Eye (tissue), 1 donor: ENCODE measurements at places on chromosomes 5 and 9.
A peak's percentile ranks its signal among the peaks of the same experiment; 100 is the strongest.

DNA sequence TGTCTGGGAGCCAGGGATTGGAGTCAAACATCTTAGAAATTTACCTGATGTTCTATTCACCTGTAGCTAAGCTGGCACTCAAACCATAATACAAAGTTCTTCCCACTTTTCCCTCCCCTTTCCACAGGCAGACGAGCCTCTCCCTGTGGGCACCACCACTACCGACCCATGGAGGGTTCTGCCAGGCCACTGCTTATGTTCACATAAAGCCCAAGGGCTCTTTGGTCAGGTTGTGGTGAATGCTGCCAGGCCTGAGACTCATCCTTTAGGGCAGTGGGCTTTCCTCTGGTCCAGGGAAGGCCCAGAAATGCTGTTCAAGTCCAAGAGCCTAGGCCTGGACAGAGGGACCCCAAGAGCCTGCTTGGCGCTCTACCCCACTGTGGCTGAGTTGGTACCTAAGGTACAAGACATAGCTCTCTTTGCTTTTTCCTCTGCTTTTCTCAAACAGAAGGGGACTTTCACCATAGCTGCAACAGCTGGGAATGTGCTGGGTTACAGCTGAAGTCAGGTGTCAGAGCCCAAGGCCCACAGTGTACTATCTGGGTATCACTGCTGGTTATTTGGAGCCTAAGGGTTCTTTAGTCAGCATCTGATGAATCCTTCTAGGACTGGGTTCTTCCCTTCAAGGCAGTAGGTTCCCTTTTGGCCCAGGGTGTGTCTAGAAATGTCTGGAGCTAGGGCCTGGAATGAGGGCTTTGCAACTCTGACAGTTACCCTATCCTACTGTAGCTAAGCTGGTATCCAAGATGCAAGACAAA lies 620.1 kb downstream of the TLE1 start:
- DNase-seq: no peak

- DNase-seq: no peak
These were observed 110.9 kb upstream of the ADAMTSL1 start for GRCh38 chr9:18362901-18363685.

DNA sequence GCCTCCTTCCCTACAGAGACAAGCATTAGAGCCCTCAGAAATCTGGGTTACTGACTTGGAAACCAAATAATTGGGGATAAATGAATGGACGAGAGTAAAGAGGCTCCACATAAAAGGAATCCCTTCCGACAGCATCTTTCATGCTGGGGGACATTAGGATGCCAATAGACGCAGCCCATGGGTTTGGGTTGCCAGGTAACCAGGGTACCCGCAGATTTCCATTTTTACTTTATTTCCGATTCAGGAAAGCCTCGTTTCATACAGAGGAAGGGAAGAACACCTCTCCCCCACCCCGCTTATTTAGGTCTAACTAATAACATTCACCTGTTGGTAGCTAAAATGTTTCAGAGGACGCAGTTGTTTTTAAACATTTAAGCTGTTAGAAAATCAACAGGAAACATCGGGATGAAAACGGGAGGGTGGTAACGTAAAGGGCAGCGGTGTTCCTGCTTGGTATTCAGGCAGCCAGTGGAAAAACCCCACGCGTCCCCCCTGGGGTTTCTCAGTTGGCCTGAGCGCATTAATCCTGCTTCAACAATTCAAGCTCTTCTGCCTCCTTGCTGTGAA lies 179.5 kb downstream of the YTHDC2 start:
- DNase-seq: peak; percentile 91

DNA sequence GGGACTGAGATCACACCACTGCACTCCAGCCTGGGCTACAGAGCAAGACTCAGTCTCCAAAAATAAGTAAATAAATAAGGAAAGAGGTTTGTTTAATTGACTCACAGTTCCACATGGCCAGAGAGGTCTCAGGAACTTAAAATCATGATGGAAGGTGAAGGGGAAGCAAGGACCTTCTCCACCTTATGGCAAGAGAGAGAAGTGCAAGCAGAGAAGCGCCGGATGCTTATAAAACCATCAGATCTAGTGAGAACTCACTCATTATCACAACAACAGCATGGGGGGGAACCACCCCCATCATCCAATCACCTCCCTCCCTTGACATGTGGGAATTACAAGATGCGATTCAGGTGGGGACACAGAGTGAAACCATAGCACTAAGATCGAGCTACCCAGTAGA lies 22.8 kb upstream of the RGMB start:
- DNase-seq: no peak
